ENCODE measurements at places on chromosomes 2 and 18. TPM values are rescaled to one million over a fixed set of nuclear protein-coding genes. Genes with fewer than 3 reads are reported as not detected.

- no peak for DNase-seq
Measured at GRCh38 chr2:233349005-233349998, 5.0 kb upstream of the DGKD start.

DNA sequence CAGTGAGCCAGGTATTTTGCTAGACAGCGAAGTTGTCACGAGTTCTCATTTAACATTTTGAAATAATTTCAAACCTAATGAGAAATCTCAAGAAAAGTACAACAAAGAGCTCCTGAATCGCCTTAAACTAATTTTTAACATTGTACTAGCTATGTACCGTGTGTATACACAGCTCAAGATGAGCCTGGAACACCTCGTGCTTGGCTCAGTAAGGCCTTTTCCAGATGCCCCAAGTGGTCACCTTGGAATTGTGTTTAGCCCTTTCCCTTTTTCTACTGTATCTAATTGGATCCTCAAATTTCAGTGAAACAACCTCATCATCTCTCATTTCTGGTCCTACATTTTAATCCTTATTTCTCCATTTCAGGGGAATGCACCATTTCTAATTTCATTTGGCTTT lies 7.2 kb downstream of the PTPN4 start:
- DNase-seq: no peak

- peak; percentile 52 for DNase-seq
Measured at GRCh38 chr2:239398521-239398921, 2.3 kb downstream of the HDAC4 start.

DNA sequence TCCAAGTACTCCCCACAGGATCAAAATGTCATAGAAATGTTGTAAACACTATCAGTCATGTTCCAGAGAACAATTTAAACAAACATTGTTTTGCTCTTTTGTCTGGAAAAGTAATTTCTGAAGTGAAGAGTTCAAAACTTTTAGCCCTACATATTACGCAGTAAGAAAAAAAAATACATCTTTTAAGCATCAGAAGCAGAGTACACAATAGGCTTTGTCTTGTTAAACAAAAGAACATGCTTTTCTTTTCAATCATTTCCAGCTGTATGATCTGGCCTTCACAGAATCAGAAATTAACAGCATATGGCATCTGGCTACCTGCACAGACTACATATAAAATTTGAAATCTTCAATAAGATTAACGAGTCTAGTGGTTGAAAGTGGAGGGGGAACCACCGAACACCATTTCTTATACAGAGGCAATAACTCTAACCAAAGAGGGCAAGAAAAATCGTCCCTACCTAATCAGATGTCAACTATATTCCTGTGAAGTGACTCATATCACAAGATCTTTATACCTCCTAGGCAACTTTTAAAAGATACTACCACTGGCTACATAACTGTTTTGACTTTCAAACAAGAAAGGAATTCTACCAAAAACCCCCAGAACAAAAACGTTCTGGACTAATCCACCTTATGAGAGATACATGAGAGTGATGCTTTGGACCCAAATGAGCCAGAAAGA lies 149.3 kb downstream of the EXOC6B start:
- no peak for DNase-seq

DNA sequence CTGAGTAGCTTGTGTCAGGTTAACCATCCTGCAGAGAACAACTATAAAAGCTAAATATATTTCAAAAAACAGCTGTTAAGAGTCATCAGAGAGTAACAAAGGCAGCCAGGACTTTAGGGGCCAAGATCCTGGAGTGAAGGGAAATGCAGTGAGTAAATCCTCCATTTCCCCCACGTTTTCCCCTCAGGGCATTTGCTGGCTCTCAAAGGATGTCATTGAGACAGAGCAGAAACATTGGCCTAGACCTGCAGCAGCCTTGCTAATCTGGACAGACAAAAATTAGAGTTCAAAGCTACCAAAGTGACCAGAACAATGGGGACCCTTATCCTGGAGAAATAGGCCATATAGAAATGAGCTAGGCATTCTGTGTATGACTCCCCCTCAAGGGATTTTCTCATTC lies 21.1 kb upstream of the KLHL29 start:
- no peak for DNase-seq

GRCh38 chr2:181628590-181629585 lies 28.0 kb downstream of the CERKL start:
- no peak for DNase-seq

DNA sequence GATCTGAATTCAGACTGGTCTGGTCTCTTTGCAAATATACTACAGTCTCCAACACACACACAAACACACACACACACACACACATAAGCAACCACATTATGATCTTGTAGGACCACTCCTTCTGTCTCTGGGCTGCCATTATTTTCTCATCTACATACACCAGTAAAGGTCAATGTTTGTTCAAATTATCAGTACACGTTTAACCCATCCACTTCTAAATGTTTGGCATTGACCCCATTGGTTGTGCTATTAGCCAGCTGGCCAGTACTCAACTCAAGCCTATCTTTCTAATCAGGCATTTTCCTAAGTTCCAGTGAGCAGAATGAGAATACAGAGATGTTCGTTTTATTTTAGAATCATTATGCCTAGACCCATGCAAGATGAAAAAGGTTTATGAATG lies 186.4 kb downstream of the CNTNAP5 start:
- no peak for DNase-seq

DNA sequence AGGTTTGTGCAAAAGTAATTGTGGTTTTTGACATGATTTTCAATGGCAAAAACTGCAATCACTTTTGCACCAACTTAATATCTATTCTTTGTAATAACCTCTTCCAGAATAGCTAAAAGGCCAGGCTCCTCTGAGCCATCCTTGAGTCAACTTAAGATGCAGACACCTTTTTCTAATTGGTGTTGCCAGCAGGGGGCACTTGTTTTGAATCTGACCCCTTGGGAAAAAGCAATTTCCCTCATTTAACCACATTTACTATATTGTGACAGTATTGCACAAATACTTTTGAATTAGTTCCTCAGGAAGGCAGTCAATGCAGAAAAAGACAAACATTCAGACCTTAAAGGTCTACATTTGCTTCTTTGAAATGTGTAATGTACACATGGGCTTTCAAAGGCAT lies 78.6 kb upstream of the GALNT5 start:
- DNase-seq: no peak

DNA sequence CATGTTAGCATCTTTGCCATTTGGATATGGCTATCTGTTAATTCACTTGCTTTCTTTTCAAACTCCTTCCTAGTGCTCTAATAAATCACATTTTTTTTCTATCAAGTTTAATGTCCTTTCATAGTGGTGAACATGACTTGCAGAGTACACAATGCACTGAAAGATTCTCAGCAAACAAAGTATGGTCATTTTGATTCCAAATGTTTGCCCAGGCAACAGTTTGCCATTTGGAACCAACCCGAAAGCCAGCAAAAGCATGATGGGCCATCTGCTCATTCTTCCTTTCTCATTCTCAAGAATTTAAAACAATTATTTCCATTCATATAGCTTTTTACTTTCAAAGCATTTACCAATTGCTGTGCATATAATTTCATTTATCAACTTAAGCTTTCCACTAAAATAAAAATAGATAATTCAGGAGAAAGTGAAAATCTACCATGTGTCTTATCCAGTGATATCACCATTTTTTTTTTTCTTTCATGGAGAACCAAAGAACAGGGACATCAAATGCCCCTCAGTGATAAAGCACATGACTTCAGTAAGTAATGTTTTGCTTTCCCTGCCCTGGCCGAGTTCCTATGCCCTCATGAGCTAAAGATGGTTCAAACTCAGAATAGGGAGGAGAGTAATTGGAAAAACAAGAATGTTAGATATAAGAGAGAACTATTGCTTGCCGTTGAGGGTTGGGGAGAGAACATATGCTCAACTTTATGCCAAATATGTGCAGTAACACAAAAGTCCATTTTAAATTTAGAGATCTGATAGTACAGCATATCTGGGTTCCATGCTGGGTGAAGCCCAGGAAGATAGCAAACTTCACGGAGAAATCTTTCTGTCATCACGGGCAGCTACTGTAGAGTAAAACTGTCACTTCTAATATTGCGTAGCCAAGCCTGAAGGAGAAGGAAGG lies 62.1 kb downstream of the HNMT start:
- DNase-seq: no peak

The MGAT4A gene
- 45.6 TPM for total RNA-seq

GRCh38 chr2:225797394-225797793 lies 397.9 kb downstream of the NYAP2 start:
- no peak for DNase-seq

The POTEJ gene
- not detected for total RNA-seq

The GAD1 gene
- total RNA-seq: not detected

- DNase-seq: no peak
Measured at GRCh38 chr2:15875969-15876705, 64.2 kb upstream of the MYCN start.

DNA sequence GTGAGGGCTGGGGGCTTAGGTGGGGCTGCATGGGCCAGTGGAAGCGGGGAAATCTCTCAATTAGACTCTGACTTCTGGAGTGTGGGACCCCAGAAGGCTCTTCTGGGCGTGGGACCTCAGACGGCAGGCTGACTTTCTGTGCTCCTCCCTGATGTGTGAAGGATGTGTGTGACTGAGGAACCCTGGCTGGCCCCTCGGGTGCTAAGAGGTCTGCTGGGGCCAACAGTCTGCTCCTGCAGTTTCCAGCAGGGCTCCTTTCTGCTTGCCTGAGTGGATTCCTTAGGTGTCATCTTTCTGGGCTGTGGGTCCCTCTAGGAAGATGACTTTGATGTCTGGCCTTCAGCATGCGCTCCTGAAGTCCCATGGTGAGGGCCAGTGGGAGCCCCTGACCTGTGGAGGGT lies 167.5 kb downstream of the DYSF start:
- no peak for DNase-seq

GRCh38 chr18:80201739-80202138 lies 45.6 kb downstream of the PARD6G start:
- no peak for DNase-seq

DNA sequence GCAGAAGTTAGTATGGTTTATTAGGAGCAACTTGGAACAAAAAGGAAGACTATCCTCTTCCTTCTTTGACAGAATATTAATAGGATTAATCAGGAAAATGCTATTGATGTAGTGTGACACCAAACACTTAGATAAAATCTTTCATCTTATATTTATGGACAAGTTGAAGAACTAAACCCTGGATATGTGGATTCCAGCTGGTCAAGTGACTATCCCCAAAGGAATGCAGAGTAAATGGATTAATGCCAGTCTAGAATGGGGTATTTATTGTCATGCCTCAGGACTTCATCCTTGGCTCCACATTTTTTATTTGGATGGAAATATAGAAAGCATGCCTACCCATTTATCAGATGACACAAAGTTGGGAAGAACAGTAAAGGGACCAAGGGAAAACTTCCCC lies 124.0 kb upstream of the TTC39C start:
- DNase-seq: no peak

The HNRNPLL gene
- 71.3 TPM for total RNA-seq

The PARD6G gene
- total RNA-seq: 4.4 TPM

GRCh38 chr2:178282075-178282815 lies 87.9 kb downstream of the OSBPL6 start:
- DNase-seq: no peak

GRCh38 chr2:89833116-89833779 lies 1141.8 kb downstream of the RPIA start:
- DNase-seq: no peak

The RND3 gene
- 40.0 TPM for total RNA-seq

Data from upper lobe of left lung (tissue), 6 donors.